ENCODE measurements at places on chromosomes 16 and 17.

GRCh38 chr16:59411961-59412841 is 678.1 kb upstream of the GOT2 start:
- no peak for DNase-seq

DNA sequence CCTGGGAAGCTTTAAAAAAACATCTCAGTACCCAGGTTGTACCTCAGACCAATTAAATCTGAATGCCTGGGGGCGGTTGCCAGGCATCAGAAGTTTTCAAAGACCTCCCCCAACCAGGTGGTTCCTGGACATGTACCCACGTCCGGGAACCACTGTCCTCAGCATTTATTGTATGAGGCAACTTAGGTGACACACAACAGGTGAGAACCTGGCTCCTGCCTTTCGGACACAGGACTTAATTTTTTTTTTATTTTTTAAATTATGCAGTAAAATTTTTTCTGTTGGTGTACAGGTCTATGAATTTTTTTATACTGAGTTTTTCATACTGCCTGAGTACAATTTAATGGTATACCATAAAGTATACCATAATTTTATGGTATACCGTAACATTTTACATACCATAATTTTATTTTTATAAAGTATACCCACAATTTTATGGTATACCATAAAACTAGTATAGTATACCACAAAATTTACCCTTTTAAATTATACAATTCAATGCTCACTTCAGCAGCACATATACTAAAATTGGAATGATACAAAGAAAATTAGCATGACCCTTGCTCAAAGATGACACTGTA is 38.7 kb upstream of the DHX8 start:
- no peak for DNase-seq

DNA sequence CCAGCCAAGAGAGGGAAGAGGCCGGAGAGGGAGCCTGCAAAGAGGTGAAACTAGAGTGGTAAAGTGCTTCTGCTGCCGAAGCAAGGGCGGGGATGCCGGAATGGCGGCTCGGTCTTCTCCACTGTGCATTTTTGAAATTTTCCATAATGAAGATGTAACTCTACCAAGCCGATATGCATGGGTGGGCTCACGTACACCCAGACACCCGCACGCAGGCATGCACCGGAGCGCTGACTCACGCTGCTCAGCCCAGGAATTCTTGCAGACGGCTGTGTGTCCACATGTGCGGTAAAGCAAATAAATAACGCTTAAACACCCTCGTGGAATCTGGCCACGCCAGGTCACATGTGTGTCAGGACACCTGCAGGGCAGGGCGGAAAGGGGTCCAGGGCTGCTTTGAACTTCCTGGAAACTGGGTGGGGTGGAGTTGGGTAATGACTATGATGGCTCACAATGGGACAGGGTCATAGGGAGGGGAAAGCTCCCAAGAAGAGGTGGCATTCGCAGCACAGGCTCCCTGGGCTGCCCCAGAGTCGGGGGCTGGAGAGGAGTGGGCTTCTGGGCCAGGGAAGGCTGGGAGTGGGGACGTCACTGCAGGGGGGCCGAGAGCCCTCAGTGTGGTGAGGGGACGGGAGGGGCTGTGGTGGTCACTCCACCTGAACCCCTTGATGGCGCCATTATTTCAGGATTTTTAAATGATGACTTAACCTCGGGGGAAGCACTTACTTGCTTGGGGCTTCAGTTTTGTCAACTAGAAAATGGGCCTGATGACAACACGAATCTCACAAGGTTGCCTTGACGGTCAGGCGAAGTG is 265.5 kb downstream of the PARN start:
- DNase-seq, result no peak

- DNase-seq, result no peak
Observed at GRCh38 chr16:55948230-55948629, 73.1 kb upstream of the CES5A start.

GRCh38 chr16:57419506-57419905 is 14.9 kb downstream of the CCL17 start:
- no peak for DNase-seq

DNA sequence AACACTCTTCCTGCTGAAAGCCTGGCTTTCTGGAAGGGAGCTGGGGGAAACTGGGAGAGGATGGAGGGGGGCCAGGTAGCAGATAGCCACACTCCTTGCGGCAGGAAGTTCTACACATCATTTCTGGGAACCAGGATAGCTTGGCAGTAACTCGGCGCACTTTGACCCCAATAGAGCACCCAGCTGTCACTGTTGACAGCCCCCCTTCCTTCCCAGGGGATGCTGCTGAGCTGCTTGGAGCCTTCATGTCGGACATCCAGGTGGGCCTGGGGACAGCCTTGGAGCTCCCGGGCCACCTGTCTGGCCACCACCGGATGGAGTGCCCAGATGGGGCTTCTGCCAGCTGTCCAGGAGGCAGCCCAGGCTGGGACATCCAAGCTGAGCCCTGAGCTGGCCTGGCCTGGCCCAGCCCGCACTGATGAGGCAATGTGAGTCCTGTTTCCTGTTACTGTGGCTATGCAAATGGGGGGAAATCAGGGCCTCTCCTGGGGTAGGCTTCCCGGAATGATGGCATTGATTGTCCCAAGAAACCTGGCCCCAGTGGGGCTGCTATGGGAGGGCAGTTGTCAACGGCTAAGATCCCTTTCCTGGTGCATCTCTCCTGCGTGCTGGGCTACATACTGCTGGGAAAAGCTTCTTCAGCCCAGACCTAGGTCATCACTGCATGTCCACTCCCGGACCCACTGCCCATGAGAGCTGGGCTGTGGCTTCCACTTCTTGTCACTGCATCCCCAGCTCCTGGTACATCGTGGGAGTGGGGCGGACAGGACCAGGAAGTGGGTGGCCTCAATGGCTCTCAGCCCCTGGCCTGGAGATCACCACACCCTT is 50.0 kb downstream of the SOCS1 start:
- DNase-seq, result no peak

- DNase-seq, result no peak
Observed at GRCh38 chr17:14212401-14212800, 24.3 kb downstream of the CDRT15 start.
